ENCODE measurements at places on chromosomes 12 and 14. TPM values are rescaled to one million over a fixed set of nuclear protein-coding genes. Genes with fewer than 3 reads are reported as not detected.

DNA sequence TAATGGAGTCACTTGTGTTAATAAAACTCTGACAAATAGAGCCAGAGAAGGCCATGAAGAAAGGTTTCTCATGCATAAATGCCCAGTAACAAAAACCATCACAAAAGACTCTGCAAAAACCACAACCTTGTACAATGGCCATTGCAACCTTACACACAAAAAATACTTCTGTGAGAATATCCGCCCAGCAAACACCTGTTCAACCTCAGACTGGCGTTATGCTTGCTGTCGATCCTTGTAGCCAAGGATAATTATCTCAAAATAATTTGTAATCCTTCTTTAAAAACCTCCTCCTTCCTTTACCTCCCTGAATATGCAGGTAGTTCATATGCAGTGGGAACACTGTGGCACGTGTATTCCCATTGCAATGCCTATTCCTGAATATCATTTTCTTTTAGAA lies 157.1 kb downstream of the SLC41A2 start:
- DNase-seq, result no peak

GRCh38 chr12:120267736-120268135 lies 2.2 kb upstream of the PXN start:
- no peak for DNase-seq

- no peak for DNase-seq
Observed at GRCh38 chr12:53991077-53991460, 6.1 kb downstream of the HOXC10 start.

DNA sequence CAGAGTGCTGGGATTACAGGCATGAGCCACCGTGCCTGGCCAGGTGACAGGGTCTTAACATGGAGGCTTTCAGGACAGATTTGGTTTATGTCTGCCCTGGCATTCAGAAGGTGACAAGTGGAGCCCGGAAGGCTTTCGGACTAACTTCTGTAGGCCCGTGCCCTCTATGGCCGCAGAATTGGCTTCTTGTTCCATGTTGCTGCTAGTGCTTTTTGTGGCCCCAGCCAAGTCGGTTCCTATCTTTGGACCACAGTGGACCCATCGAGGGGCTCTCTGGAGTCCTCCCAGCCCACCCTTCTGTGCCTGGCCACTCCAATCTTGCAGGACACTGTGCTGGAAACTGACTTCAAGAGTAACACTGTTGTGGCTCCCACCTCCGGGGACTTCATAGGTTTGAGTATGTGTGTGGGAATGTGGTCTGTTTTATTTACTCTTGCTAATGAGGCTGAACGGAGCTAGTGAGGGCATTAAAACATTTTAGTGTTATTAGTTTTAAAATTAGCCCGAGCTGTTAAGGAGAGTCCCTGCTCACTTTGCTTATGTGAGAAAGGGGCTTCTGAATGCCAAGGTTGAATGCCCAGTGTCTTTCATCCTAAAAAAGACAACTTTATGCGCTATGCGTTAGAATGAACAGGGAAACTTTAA lies 245.9 kb downstream of the CACNA1C start:
- DNase-seq, result peak; percentile 56

GRCh38 chr12:53561590-53561953 lies 54.3 kb upstream of the NPFF start:
- no peak for DNase-seq

DNA sequence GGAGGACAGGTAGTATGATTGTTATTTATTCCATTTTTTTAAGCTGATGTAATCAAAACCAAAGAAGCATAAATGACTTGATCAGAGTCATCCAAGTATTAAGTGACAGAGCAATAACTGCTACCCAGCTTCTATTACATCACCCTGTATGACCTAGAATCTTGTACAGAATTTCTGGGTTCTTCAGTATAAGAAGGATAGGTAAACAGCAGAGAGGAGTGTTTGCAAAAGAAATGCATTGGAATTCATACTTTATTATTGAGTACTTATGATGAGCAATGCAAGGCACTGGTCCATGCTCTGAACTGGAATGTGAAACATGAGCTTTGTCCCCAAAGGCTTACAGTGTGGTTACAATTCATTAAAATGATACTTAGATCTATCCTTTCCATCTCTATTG lies 916.8 kb downstream of the DIO2 start:
- no peak for DNase-seq

DNA sequence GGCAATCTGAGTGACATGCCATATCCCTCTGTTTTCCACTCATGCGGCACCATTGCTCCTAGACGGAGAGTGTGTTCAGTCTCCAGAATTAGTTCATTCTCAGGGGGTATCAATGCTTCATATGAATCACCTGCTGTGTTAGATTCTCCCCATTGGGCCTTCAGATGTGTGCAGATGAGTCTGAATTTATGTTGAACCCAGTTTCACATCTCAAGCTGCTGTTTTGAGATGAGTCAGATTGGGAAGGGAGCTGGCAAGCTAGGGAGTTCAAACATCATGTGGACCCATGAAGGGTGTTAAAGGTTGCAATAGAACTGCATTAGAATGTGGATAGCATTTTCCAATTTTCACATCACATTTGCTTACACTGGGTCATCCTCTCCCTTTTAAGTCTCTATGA lies 46.9 kb upstream of the KCNA1 start:
- no peak for DNase-seq

DNA sequence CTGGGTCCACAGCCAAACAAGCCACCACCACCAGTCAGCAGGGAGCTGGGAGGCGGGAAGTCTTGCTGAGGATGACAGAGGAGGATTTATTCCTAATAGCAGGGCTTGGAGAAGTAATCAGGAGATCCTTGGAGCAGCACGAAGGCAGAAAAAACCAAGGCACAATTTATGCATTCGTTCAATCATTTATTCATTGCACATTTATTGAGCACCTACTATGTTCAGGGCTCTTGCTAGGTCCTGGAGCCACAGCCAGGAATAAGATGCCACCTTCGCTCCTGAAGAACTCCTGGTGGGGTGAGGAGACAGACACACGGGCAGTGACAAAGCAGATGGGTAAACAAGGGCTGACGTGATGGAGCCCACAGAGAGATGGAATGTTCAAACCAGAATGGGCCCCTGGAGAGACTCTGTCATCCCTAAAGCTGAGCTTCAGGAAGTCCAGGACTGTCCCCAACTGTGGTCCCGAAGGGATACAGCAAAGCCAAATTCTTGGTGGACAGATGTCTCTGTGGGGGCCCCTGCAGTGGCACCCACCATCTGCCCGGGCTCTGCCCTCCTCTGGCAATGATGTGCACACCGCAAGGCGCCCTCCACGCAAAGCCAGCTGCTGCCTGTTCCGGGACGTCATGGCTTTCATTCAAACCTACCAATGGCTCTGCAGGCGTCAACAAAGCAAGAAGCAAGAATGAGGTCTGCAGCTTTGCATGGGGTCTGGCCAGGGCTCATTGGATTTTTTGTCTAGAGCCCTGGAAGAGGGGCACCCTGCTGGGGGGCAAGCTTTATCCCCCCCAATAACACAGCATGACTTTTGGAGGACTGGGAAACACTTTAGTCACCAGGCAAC lies 3.0 kb upstream of the TESC start:
- DNase-seq, result no peak

GRCh38 chr12:132292328-132293319 lies 36.8 kb downstream of the GALNT9 start:
- DNase-seq, result no peak

DNA sequence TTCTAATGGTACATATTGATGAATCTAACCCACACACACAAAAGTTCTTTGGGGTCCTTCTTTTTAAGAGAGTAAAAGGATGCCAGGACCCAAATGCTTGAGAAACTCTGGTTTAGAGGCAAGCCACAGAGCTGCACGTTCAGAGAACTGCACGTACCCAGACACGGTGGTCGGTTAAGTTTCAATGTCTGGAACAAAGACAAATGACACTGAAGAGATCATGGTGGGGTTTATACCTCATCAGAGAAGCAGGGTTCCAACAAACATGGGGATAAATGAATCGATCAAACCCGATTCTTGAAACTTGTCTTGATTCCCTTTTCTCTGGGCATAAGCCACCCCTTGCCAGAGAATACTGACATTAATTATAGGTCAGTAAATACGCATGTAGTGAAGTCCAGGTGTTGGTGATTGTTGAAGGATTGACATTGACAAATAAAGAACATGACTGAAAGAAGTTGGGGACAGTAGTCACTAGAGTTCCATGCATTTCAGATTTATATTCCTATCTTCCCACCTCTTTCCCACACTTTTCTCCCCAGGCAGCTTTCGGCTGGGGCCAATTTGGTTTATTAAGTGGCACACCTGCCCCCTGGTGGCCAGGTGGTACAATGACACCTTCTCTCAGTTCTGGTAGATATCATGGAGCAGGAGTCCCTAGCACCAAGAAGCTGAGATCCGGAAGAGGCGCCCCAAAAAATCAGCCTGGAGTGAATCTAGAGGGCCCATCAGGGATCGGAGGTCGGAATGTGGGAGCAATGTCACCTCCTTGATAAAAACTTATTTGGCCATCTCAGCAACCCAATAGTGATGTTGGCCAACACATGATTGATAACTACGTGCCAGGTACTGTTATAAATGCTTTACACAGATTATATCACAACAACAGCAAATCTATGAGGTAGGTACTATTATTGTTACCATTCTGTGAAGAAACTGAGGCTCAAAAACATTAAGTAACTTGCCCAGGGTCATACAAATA lies 17.8 kb upstream of the HDAC7 start:
- DNase-seq, result peak; percentile 87

DNA sequence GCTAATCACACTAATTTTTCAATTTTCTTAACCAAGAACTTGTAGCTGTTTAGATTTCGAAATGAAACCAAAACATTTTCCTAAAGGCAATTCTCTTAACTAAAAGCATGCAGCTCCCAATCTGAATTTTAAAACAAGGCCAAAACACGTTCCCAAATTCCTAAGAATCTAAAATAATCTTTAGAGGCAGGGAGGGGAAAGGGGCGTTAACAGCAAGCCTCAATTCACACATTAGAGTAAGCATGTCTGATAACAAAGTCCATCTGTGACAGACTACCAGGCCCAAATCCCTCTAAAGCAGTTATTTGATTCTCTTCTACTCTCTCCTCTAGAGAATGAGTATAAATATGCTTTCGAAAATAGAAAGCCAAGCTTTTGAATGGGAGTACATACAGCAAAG lies 754 bp downstream of the ATG14 start:
- no peak for DNase-seq

DNA sequence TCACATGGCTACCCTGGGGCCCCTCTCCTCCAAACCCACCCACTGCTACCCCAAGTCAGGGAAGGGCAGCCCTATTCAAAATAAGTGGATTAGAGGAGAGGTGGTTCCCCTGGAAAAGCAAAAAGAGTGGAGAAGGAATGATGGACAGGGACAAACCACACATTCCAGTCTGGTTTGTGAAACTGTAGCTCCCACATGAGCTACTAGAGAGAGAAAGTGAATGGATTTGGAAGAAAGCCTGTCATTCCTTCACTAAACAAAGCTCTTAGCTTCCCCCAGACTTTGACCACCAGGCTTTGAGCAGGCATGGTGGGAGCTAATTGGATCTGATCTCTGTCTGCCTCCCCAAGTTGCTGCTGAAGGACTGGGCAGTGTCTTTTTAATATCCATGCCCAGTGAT lies 28.0 kb downstream of the CCDC63 start:
- DNase-seq, result no peak

- DNase-seq, result no peak
Observed at GRCh38 chr12:80952443-80952842, 14.7 kb upstream of the LIN7A start.

GRCh38 chr12:4015225-4016091 lies 142.3 kb upstream of the PARP11 start:
- no peak for DNase-seq

- no peak for DNase-seq
Observed at GRCh38 chr14:102213470-102213869, 73.8 kb downstream of the WDR20 start.

GRCh38 chr12:70854881-70855568 lies 65.5 kb downstream of the PTPRR start:
- no peak for DNase-seq

DNA sequence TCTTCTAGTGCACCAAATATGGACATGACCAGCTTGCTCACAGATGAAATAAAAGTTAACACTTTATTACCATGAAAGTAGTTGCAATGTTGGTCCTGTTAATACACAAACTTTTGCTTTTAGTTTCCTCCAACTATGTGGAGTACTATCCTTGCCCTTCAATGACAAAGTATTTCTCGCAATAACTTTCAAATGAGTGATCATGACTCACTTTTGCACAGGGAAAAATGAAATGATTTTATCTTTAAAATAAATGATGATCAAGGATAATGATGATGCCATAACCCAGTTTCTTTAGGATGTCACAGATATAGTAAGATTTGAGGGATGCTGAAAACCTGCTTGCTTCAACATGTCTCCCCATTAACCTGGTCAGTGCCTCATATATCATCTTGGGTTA lies 254.0 kb upstream of the KITLG start:
- no peak for DNase-seq

DNA sequence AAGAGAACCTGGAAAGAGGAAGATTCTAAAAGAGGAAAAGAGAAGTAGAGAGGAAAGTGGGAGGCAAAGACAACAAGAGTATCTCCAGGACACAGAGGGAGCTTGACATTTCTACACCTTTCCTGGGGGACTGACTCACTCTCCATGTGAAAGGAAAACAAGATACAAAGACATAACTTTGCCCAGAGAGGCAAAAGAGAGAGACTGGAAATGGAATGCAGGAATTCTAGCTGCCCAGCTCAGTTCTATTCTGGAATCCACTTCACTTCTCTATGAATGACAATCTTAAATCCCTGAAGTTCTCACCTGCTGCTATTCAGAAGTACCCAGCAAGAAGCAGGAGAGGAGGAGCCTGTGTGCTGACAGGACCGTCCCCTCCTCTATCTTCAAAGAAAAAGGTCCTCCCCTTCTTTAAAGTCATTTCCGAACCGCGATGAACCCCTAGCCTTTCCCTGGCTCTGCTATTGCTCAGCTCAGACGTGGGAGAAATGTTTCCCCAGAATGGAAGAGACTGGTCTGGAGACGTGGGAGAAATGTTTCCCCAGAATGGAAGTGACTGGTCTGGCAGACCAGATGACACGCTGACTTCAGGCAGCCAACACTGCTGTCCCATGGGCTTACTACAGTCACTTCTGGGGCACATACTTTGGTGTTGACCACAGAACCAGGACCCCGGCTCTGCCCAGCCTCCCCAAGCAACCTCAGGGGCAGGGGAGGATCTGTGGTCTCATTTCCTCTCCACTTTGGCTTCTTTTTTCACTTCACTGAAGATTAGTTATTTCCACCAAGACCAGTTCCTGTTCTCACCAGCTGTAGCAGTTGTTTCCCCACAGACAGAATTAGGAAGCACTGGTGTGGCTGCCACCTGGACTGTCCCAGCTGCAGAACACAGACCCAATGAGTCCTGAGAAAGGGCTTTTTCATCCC lies 8.3 kb downstream of the FMNL3 start:
- DNase-seq, result peak; percentile 78

VDR gene
- 13.1 TPM for total RNA-seq

FOXM1 gene
- total RNA-seq, result not detected

RILPL2 gene
- 7.2 TPM for total RNA-seq

SERPINA1 gene
- total RNA-seq, result 34.3 TPM

CIROP gene
- not detected for total RNA-seq

RTN1 gene
- 52.3 TPM for total RNA-seq

TRPV4 gene
- not detected for total RNA-seq

CD4 gene
- 2.6 TPM for total RNA-seq

PGF gene
- 41.1 TPM for total RNA-seq
